T-helper 22 cell (primary cell): ENCODE measurements at places on chromosomes 7 and 10.

GRCh38 chr7:69780379-69780778 is 182.1 kb downstream of the AUTS2 start:
- DNase-seq = no peak

- no peak for DNase-seq
These were observed 154.4 kb downstream of the CCDC7 start for GRCh38 chr10:32600317-32600716.

GRCh38 chr7:155843426-155844018 is 31.3 kb upstream of the SHH start:
- DNase-seq = no peak

DNA sequence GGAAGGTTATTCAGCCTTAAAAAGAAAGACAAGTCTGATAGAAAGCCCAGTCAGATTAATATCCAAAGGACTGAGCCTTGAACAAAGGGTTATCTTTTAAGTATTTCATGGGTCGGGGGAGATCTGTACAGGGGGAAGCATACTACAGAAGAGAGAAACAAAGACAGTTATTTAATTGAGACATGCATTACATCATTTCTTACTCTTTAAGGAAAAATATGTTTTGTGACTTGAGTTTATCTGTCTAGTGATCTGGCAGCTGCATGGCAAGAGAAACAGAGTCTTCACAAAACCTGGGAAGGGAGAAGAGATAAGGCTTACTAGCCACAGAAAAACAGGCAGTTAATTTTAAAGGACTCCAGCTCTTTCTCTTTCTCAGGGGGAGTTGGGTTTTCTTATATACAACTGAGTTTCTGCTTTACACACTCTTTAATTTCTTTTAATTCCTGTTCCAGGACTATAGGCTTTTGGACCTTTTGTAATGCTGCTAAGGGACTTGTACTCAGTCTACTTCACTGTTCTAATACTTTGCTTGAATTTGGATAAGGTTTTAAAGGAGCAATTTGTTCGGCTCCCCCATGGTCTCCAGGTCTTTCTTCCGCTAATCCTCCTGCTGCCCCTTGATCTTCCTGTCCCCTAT is 20.9 kb upstream of the CYP3A43 start:
- no peak for DNase-seq
